ENCODE measurements at places on chromosomes 5 and 9.

DNA sequence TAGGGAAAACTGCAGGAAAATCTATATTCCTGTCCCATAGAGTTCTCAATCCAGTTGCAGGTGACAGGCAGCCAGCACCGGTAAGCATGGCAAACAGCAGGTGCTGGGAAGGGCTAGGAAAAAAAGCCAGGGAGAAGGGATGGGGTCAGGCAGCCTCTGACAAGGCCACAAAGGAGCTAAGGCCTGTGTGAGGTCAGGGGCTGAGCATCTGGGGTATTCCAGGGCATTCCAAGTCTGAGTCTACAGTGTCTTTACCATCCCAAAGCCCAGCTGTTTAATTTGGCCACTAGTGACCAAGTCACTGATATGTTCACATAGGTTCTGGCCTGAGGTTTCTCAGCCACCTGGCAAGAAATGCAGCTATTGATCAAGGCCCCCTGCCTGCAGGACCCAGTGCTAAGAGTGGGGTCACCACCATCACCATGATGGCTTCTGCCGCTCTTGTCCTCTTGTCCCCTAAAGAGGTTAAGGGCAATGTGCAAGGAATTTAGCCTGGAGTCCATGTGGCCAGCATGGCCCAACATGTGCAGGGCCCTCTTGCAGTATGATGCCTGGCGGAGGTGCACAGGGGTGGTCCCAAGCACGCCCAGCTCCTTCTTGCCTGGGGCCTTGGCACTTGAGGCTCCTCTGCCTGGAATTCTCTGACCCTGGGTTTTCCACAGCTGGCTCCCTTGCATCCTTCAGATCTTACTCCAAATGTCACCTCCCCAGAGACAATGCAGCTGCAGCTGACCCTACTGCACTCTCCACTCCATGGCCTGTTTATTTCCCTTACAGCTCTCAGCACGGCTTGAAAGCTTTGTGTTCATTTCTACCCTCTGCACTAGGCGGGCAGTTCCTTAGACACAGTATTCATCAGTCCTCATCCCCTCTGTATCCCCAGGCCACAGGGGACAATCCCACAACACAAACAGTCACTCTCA, 213.1 kb downstream of the MSX2 start:
- DNase-seq = no peak

- DNase-seq = no peak
Observed at GRCh38 chr5:34919077-34919476, 3.6 kb downstream of the BRIX1 start.

DNA sequence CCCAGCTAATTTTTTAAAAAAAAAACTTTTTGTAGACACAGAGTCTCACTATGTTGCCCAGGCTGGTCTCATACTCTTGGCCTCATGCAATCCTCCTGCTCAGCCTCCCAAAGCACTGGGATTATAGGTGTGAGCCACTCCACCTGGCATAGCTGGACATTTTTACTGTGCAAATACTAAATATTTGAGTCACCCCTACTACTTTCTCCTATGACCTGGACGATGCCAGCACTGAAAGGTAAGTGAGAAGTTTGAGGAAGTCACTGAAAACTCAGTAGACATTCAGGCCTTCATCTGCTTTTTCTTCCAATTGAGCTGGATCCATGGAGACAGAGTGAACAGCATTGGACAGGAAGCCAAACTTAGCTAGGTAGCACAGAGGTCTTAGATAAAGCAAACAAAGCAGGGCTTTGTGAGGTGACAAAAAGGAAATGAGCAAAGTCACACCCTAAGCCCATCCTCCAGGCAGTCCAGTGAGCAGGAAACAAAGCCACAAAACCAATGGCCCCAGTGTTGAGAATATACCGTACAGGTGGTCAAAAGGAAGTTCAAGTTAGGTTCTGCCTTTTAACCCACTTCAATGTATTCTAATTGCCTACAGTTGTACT, 192.6 kb upstream of the RASA1 start:
- DNase-seq = no peak

GRCh38 chr5:10583663-10584572, 20.0 kb downstream of the ANKRD33B start:
- no peak for DNase-seq

- peak; percentile 3 for DNase-seq
Observed at GRCh38 chr5:6788956-6789649, 75.9 kb downstream of the TENT4A start.

GRCh38 chr9:79662537-79662956, 90.8 kb downstream of the TLE4 start:
- no peak for DNase-seq

DNA sequence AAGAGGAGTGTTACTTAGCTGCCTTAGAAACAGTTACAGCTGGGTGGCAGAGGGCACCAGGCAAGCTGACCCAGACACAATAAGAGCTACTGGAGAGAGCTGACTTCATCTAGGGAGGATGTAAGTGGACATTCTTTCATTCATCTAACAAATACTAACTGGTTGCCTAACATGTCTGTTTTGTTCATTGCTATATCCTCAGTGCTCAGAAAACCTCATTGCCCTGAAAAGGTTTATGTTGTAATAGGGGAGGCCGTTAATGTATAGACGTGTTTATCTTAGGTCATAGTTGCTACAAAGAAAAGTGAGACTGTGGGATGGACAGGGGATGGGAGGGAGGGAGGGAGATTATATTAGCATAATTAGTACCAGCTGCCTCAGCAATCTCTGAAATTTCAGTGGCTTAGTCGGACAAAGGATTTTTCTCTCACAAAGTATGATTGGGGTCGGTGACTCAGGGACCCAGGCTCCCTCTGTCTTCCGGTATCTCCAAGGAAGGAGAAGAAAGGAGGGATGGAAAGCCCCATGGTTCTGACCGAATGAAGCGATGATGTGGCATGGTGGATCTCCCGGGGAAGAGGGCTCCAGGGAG, 2.6 kb upstream of the SNX18 start:
- no peak for DNase-seq

DNA sequence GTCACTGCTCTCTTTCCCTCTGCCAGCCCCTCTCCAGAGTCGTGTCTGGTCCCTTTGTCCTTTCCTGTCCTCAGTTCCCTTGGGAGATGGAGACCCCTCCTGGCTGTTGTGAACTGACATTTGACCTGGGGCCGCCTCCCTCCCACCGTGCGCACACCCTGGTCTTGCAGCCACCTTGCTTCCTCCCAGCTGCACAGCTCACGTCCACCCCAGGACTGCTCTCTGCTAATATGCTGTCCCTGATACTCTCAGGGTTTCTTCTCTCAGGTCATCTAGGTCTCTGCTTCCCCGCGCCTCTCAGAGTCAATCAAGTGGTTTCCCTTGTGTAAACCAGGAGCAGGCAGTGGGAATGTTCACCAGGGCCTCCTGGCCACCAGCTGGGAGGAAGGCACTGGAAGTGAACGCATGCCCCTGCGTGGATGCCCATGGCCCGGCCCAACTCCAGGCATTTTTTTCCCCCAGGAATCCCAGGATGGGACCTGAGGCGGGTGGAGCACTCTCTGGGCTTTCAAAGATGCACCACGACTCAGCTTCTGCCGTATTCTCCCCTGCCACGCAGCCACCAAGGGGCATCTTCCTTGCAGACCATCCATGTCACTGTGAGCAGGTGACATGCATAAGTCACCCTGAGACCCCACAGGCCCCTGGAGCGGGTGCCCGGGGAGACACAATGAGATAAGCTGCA, 142.4 kb downstream of the OLFM1 start:
- DNase-seq = no peak

DNA sequence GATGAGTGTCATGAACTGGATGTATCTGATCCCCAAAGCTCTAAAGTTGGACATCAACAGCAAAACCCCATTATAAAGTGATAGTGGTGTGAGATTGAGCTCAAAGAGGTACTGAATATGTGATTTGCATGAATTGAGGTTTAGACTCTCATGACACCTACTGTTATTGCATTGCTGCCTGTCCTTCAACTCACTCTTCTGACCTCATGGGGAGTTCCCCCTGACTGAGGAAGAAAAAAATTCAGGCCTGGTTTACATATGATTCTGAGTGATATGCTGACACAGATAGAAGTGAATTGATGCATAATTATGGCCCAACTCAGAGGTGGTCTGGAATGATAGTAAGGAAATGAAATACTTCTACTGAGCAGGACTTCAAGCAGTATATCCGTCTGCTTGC, 76.2 kb upstream of the CHD1 start:
- DNase-seq = no peak

GRCh38 chr5:23727271-23727670, 219.9 kb downstream of the PRDM9 start:
- DNase-seq = no peak

- DNase-seq = no peak
Observed at GRCh38 chr5:130715541-130715940, 449.5 kb downstream of the HINT1 start.

- DNase-seq = no peak
Observed at GRCh38 chr9:23545728-23546127, 280.3 kb downstream of the ELAVL2 start.

DNA sequence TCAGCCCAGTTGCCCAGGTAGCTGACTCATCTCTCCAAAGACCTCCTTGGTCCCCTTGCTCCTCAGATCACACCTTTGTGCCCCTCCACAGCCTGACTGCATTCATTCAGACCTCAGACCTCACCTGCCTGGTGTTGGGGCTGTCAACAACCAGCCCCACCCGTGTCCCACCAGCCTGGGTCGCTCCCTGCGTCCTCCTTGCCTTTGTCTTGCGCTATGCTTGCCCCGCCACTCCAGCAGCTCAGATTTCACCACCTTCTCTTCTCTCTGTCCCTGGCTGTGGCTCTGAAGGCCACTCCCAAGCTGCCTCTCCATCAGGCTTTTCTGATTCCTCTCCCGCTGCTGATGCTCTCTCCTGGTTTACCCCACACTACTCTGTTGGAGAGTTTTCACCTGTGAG, 103.5 kb downstream of the MVB12B start:
- no peak for DNase-seq

GRCh38 chr5:52989025-52989780, at the start of gene ITGA2:
ITGA2 (plus strand) TSS chr5:52989352; CDS start chr5:52989469, 117 bp downstream.
- no peak for DNase-seq

DNA sequence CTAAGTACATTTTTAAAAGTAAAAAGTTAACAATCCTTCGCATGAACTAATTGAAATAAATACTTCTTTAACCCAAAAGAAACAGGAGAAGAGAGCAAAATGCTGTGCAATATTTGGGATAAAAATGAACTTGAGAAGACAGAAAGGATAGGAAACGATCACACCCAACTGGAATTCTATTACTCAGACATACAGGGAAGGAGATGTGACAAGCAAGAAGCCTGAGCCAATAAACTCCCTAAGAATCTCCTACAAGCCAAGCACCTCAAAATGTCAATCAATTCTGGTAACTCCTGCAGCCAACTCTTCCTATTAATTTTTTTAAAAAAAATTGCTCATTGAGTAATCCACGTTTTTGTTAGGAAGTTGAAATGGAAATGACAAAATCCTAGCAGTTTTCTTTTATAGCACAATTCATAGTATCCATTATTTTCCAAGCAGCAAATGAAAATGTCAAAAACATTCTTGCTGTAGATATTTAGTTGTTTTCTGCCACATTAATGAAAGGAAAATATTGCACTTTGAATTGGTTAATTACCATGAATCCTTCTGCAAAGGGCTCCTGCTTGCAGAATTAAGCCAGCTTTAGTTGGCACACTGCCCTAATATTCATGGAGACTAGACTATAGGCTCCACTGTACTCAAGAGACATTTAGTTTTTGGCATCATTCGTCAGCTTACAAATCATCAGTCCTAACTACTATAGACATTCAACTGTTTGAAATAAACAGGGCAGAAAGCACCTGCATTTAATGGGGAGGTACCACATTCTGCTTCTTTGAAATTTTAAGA, 89.0 kb downstream of the RFX3 start:
- peak; percentile 19 for DNase-seq

DNA sequence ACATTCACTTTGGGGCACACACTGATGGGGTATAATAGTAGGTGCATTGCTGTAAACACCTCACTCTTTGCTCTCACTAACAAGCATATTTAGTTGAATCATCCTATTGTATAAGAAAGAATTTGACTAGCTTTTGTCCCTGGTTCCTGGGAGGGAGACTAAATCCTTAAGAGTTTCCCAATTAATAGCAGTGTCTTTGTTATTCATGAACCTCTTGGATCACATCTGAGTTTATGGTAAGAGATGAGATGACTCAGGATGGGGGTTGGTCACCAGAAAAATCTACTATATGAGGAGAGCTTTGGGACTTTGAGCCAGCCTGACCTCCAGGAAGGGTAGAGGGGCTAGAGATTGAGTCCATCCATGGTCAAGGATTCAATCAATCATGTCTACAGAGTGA, 56.8 kb downstream of the PUM3 start:
- DNase-seq = no peak

- DNase-seq = peak; percentile 54
Observed at GRCh38 chr5:33725806-33726205, 166.0 kb downstream of the ADAMTS12 start.

- DNase-seq = no peak
Observed at GRCh38 chr5:173673295-173674101, 57.0 kb upstream of the BOD1 start.

DNA sequence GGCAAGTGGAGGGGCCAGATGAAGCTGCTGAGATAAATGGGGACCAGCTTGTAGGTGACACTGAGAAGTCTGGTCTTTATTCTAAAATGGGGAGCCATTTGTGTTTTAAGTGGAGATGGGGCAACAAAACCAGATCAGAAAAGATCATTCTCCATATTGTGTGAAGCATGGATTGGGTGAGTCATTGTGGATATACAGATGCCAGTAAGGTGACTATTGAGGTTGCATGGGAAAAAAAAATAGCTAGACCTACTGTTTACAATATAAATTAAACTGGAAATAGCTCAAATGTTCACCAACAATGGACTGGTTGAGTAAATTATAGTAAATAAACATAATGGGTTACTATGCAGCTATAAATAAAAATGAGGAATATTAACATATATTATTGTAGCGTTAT, 5.4 kb upstream of the MAP1B start:
- DNase-seq = no peak

- no peak for DNase-seq
Observed at GRCh38 chr5:103452666-103453065, 109.9 kb downstream of the NUDT12 start.

GRCh38 chr5:139078345-139078744, 119.8 kb downstream of the SIL1 start:
- no peak for DNase-seq

- no peak for DNase-seq
Observed at GRCh38 chr9:117887383-117887782, 183.2 kb downstream of the TLR4 start.

- DNase-seq = peak; percentile 33
Observed at GRCh38 chr9:111691672-111692329, 30.4 kb downstream of the GNG10 start.

DNA sequence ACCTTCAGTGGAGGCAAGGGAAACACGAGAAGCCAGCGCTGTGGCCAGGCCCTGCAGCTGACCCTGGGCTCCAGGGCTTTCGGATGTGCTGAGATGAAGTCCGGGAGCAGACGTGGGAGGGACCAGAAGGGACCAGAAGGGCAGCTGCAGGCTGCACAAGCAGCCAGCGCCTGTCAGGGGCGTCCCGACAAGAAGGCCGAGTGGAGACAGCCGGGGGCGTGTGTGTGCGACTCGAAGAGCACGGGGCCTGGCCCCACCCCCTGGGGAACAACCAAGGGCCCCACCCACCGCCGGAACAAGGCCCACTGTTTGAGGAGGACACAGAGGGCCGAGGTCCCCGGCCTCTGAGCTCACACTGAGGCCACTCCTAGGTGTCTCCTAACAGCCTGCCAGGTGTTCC, 31.4 kb downstream of the SLC12A7 start:
- DNase-seq = no peak

GRCh38 chr5:36640949-36641348, 34.5 kb downstream of the SLC1A3 start:
- DNase-seq = no peak

Data from stromal cell of bone marrow (primary cell).